HS-27A (cell line): ENCODE measurements at places on chromosomes 12 and 14.

- no peak for DNase-seq
These were observed 6.7 kb upstream of the STXBP6 start for GRCh38 chr14:25056688-25057078.

DNA sequence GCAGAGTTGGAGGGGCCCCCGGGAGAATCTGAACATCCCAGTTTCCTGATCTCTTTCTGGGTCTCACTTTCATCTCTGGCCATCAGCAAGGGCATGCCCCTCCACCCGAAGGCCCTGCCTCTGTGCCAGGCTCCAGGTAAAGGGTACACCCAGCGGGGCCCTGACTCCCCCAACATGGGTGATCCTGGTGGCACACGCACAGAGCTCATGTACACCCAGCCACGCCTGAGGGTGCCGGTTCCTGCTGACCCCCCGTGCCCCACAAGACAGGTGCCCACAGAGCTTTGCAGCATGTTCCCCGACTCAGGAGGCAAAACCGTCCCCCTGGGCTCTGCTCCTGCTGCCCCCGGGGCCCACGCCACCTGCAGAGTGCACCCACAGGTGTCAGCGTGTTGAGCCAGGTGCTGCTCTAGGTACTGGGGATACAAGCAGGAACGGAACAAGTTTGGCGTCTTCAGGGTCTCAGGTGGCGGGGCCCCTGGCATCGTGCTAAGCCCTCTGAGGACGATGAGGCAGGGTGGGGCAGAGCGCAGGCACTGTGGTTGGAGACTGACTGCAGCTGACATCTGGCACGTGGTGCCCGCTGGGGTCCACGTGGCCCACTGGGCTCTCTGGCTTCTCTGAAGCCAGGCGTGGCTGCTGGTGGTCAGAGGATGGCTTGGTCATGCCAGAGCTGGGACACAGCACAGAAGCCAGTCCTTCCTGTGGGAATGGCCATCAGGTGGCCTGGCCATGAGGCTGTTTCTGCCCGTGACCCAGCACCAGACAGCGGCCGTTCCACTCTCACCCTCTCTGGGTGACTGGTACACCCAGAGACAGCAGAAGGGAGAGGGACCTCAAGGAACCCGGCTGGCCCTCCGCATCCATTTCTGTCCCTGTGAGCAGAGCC lies 13.8 kb downstream of the BAG5 start:
- DNase-seq: no peak

DNA sequence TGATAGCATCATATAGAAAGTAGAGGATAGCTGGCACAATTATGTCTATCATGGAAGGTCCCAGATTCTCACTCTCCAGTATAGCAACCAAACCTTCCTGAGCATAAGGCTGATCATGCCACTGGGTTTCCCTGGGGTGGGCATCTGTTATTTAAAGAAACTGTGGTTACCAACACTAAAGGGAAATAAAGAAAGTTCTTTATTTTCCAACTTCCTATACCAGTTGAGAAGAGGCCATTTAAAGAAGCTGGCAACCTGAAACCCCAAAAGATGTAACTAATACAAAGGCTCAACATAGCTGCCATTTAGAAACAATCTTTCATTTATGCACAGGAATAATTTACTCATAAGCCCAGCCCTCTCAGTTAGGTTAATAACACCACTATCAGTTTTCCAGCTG lies 3.1 kb downstream of the BCAT1 start:
- DNase-seq: no peak

- DNase-seq: peak; percentile 39
These were observed at the start of gene MAP1LC3B2 for GRCh38 chr12:116559162-116559935. TSS of gene MAP1LC3B2 (plus strand) at chr12:116559381. CDS start at chr12:116575943, 16,562 bp downstream.

GRCh38 chr12:68434391-68435298 lies 102.5 kb upstream of the MDM1 start:
- no peak for DNase-seq

DNA sequence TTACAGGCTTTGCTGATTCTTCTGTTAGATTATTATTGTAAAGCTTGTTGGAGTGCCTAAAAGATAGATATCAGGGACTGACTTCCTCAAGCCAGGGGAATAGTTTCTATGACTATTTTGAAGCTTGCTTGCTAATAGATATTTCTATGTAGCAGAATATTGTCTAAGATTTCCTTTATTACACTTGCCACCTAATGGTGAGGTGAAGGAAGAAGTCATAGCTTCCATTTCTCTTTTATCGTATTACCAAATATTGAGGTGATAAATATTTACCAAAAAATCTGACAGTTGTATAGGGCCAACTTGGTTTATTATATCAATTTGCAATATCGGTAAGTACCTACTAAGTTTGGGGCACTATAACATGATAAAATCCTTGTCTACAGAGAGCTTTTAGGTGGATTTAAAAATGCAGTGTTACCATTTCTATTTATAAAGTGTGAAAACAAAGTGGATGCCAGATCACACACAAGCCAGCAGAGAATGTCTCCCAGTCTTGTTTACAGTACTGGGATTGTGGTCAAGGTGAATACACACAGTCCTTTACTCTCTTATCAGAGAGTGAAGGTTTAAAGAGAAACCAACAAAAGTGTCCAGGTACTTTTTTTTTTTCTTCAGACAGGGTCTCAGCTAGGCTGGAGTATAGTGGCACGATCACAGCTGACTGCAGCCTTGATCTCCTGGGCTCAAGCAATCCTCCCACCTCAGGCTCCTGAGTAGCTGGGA lies 137.9 kb downstream of the IGF1 start:
- no peak for DNase-seq

DNA sequence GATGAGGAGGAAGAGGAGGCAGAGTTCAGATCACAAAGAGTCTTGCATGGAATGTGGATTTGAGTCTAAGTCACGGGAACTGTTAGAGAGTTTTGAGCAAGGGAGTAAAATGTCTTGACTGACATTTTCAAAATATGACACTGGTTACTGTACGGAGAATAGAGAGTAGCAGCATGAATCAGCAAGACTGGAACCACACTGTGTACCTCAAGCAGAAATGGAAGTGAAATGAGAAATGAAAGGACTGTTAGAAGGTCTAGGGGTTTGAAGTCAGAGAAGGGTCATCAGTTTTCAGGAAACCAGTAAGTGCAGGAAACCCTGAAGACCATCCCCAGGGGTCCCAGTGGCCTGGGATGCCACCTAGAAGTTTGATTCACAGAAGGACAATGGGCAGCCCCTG lies 236.3 kb downstream of the GALC start:
- DNase-seq: no peak

- DNase-seq: no peak
These were observed 37.0 kb upstream of the FBXO33 start for GRCh38 chr14:39469094-39469710.

- DNase-seq: no peak
These were observed 40.7 kb downstream of the WNK1 start for GRCh38 chr12:793037-793436.

DNA sequence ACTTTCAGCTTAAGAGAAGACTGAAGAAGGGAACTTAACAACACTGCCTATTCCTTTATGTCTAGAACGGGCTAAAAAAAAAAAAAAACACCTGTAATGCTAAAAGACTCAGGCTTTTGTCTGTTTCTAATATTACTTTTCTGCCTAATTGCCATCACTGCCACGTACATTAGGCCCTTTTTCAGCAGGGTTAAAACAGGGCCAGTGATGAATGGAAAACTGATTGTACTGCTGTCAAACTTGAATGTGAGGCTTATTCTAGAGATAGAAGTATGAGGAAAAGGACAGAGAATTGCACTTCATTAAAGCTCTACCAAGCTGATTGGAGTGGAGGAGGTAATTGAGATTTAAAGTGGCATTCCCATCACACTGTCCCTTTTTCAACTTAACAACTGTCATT lies 535.8 kb downstream of the PRKD1 start:
- no peak for DNase-seq

DNA sequence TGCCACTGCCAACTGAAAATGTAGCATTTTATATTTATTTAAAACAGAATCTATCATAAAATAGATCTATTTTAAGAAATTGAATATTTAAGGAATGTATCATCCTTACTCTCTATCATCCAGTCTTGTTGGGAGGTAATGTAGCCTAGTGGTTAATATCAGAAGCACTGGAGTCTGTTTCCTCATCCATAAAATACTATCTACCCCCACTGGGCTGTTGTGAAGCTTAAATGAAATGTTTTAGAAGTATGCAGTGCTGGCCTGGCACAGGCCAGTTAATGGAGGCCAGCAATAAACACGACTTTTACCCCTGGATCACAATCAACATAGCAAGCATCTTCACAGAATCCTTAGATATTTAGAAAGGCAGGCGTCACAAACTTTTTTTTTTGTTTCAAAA lies 188.0 kb downstream of the CAND1 start:
- DNase-seq: no peak

GRCh38 chr14:29911810-29912209 lies 15.8 kb downstream of the PRKD1 start:
- no peak for DNase-seq

- no peak for DNase-seq
These were observed 172.1 kb upstream of the PLEKHG7 start for GRCh38 chr12:92530706-92531105.

DNA sequence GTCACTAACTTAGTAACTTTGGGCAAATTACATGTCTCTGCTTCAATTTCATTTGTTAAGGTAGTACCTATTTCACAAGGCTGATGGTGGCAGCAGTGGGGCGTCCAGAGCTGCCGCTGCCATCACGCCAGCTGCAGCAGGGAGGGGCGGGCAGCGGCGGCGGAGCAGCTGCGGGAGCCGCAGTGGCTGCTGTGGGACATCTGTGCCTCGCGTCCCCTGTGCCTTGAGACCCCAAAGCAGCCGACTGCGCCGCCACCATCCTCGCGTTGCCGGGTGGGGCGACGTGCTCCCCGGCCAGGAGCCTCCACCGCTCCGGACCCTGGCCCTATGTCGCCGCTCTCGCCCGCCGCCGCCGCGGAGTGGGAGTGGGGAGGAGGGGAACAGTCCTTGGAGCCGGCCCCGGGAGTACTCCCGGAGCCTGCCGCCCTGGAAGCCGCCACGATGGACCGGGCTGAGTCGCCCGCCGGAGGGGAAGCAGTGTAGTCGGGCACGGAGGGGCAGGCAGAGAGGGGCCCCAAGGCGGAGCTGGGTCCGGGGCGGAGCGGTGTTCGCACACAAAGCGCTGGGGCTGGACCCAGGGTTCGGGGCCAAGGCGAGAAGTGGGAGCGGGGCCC lies 51.4 kb downstream of the A2M start:
- DNase-seq: no peak

GRCh38 chr12:51077930-51078329 lies 5.5 kb downstream of the CSRNP2 start:
- DNase-seq: no peak

DNA sequence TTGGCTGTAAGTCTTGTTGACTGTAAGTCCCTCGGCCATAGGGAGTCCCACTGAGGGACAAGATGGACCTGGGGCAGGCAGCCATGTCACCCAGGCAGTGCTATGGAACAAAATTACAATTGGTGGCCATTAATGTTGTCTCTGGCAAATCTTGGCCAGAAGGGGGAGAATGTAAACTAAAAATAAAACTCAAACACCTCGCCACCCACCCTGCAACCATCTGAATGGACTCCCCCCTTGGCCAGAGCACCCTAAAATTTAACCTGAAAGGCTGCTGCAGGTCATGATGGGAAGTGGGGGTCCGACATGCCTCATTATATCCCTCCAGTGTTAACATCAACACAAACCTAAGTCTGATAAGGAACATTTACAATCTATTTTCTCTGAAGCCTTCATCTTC lies 8.2 kb downstream of the SLC22A17 start:
- DNase-seq: no peak

GRCh38 chr14:103318750-103319419 lies 15.2 kb upstream of the EIF5 start:
- DNase-seq: no peak

GRCh38 chr14:79090641-79091180 lies 920.5 kb downstream of the NRXN3 start:
- no peak for DNase-seq

DNA sequence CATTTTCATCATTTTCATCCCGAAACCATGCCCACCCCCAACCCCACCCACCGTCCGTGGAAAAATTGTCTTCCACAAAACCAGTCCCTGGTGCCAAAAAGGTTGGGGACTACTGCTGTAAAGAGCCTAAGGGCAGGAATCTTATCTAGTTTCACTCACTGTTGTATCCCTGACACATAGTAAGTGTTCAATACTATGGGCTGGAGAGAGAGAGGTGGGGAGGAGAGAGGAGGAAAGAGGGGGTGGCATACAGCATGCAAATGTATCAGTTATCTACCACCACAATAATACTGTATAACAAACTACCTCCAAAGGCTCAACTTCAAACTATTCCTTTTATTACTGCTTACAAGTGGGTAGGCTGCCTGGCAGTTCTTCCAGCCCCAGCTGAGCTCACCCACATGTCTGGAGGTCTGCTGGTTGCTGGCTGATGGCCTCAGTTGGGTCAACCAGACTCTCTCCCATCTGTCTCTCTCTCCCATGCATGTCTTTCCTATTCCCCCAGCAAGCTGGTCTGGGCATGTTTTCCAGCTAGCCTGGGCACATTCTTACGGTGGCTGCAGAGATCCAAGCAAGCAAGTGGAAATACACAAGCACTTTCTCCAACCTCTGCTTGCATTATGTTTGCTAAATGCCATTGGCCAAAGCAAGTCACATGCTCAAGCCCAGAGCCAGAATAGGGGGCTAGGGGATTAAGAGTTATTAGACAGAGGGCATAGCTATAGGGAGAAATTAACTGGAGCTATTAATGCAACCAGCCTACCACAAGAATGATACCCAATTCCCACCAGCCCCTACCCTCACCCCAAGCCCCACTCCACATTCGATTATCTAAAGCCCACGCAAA lies 31.6 kb upstream of the FICD start:
- DNase-seq: no peak

GRCh38 chr14:34538871-34539406 lies 562 bp downstream of the EAPP start:
- DNase-seq: no peak

DNA sequence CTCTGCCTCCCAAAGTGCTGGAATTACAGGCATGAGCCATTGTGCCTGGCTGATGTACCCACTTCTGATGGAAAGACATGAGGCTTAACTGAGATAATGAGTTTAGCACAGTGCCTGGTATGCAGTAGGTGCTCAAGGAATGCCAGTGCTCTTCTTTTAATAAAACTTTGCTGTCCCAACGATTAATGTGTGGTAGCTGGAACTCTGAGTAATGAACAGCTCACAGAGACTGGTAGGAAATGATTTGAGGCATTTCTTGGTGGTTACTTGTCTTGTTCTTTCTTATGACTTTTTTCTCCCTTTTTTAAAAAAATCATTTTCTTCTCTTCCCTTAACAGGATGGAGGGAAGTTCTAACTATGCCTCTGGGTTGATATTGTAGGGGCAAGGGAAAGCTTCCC lies 235.7 kb upstream of the PWP1 start:
- DNase-seq: no peak

DNA sequence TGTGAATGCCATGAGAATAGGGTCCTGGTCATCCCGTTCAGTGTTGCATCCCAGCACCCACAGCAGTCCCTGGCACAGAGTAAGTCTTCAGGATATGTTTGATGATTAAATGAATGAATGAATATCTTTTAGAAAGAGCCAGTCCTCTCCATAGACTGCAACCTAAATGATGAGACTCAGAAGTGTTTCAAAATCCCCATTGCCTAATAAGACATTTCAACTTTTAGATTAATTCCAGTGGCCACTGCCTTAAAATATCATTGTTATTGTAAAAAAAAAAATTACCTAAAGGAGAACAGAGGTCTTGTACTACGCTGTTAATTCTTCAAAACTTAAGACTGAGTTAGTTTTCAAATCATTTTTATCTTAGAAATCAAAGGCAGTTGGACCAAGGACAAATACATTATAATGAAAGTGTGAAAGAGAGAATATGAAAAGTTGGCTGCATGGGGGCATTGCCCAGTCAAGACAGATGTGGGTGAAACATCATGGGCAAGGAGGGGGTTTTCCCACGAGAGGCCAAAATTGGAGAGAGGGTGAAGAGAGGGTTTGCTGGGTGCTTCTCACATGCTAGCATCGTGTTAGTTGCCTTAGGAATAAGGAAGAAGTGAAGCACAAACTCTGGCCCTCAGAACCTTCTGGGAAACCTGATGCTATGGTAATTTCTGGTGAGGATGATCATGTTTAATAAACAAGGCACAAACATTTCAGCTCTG lies 26.3 kb upstream of the CPM start:
- no peak for DNase-seq
